ENCODE measurements at places on chromosomes 12 and 14.

GRCh38 chr12:108317308-108318234 lies 21.5 kb downstream of the CMKLR1 start:
- DNase-seq: no peak

- DNase-seq: no peak
Measured at GRCh38 chr12:66048835-66049537, 81.6 kb downstream of the LLPH start.

- DNase-seq: no peak
Measured at GRCh38 chr14:77485256-77485655, 13.4 kb downstream of the ISM2 start.

- no peak for DNase-seq
Measured at GRCh38 chr14:55781046-55781445, 201.0 kb downstream of the KTN1 start.

DNA sequence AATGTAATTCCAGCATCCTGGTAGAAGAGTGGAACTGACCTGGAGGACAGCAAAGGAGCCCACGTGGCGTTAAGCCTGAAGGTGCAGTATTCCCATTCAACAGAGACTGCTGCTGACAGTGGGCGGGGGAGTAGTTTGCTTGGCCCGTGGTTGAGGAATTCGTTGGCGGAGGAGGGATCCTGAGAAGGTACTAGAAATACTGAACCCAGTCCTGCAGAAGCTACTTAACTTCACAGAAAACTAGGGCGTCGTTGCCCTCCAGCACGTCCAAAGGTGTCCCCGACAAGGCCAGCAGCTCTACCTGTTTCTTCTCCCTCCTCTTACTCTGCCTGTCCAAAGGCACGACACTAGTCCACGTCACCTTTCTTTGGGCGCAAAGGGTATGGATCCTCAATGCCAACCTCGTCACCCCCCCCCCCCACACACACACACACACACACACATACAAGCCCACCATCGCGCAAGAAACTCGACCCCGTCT lies 303 bp downstream of the PUS7L start:
- no peak for DNase-seq

DNA sequence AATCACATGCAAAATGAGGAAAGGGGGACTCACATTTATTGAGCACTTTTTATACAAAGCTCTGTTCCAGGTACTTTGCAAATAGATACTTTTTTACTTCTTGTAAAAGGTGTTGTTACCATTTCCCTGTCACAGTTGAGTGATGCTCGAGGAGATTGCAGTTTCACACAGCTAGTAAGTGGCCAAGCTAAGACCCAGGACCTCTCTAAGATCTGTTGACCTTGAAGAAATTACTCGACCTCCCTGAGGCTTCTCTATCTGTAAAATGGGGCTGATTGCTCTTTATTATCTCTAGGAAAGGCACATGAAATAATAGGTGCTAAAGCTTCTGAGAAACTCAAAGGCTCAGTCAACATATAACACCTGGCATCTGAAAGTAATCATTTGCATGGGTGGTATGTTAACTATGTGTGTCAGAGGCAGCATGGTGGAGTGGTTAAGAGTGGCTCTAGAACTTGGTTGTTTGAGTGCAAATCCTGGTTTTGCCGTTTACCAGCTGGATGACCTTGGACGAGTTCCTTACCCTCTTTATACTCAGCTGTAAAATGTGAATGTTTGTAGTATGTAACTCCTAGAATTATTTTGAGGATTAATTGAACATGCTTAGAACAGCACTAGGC lies 41.5 kb downstream of the IFT81 start:
- DNase-seq: no peak

GRCh38 chr14:42173206-42173605 lies 566.5 kb downstream of the LRFN5 start:
- DNase-seq: no peak

- no peak for DNase-seq
Measured at GRCh38 chr14:103716091-103716801, 636 bp downstream of the ZFYVE21 start.

GRCh38 chr12:38638401-38638800 lies 267.0 kb downstream of the CPNE8 start:
- DNase-seq: no peak

- no peak for DNase-seq
Measured at GRCh38 chr12:12483438-12483837, 79.2 kb downstream of the DUSP16 start.

DNA sequence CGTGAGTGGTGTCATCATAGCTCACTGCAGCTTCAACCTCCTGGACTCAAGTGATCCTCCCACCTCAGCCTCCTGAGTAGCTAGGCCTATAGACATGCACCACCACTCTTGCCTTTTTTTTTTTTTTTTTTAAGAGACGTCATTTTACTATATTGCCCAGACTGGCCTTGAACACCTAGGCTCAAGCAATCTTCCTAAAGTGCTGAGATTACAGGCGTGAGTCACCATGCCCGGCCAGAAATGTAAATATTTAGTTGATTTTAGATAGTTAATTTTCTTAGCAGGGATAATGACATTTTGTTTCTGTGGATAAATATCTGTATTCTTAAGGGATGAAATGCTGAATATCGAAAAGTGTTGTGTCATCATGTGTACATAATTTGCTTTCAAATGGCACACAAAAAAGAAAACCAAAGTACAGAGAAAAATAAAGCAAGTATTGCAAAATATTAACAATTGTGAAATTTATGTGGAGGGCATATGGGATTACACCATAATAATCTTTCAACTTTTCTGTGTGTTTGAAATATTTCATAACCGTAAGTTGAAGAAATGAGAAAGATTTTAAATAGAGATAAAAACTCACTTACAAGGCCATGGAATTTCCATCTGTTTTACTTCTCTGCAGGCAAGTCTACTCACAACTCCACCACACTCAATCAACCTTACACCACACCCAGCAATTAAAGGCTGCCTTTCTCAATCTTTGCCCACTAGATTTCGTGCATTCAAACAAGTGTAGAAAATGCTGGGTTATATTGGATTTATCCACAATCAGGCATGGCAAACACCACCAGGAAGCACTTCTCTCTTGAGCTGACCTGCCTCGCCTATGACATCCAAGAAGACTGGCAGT lies 93.7 kb downstream of the SPTSSA start:
- DNase-seq: no peak

DNA sequence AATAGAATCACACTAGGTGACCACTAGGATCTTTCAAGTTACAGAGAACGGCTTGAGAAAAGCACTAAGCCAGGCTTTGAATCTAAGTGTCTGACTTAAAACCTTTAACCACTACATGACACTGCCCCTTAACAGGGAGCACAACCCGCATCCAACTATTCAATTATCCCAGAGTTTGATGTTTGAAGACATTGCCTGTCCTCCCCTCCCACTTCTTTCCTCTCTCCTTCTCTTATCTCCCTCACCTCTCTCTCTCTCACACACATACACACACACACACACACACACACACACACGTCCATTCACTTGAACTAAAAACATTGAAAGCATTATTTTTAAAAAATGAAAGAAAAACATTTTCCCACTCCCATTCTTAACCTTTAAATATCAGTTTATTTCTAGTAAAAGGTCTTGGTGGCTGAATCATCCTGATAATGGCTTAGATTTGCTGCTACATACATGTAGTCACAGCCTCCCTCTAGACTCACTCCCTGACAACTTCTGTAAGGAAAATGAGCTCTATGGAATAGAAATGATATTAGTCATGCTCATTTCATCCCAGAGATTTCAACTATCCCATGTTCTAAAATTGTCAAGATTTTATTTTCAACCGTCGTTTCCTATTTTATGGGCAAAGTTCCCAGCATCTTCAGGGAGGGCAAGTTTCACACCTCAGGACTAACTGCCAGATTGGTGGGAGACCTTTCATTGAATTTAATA lies 53.5 kb upstream of the RAP1B start:
- DNase-seq: no peak

DNA sequence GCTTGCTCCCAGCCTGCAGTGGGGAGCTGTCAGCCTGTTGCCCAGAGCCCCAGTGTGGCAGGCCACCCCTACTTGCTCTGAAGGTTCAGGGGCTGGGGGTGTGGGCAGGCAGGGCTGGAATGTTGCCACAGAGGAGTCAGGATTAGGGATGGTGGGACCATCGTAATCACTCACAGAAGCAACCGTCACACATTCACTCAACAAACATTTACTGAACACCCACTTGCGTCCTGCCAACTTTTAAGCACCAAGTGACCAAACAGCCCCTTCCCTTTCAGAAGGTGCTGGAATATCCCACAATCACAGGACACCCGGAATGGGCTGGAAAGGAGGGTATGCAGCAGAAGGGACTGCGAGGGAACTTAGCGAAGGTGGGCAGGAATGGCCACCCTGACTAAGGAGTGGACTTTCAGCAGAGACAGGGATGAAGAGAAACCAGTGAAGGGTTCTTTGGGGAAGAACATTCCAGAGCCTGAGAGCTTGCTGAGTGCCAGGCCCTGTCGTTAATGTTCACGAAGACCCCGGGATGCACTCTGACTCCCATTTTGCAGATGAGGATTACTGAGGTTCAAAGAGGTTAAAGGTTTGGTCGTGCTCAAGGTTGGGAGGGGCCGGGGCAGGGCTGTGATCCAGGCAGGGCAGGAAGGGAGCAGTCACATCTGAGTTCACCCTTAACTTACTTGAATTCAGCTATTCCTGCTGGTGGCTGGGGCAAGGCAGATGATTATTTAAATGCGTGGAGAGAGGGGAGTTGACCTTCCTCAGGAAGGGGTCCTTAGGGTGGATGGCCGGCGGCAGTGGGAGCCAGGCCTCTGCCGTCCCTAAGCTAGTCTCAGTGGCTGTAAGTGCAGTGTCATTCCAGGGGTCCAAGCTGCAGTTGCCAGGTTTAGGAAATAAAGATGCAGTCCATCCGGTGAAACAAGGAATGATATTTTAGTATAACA lies 2.3 kb upstream of the ZBTB42 start:
- no peak for DNase-seq

- no peak for DNase-seq
Measured at GRCh38 chr12:27193854-27194544, 50.1 kb upstream of the STK38L start.

DNA sequence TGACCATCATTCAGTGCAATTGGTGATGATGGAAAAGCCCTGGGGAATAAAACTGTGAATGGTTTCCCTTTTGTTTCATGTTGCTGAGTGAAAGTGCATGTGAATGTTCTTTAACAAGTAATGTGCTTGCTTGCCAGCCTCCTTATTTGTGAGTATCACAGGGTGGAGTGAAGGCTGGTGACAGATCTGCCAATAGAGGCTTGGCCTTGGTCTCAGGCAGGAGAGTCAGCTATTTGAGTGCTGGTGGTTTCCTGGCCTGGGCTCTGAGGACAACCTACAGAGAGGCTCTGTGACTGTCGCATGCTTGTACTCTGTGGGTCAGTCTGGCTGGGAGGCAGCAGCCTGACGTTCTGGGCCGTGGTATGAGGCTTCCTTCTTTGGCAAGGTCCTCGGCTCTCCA lies 20.7 kb downstream of the KRT85 start:
- DNase-seq: peak; percentile 54

GRCh38 chr14:66121859-66122258 lies 364.3 kb upstream of the CCDC196 start:
- DNase-seq: no peak

DNA sequence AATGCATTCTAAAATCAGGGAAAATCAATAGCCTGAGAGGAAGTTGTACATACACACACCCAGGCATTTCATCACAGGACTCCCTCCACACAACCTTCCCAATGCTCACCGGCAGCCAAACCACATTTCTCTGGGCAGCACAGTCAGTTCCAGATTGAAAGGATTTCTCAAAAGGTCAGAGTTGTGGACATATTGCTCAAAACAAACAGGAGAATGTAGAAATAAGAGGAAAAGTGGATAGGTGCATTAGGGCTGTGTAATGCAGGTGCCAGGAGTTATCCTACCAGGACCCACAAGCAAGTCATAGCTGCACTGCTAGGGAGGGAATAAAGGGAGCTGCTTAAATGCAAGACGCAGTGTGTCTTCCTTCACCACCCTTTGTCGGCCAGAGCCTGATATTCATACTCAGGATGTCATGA lies 62.9 kb downstream of the GCH1 start:
- no peak for DNase-seq

GRCh38 chr14:72510566-72510965 lies 383.3 kb downstream of the DPF3 start:
- DNase-seq: no peak

DNA sequence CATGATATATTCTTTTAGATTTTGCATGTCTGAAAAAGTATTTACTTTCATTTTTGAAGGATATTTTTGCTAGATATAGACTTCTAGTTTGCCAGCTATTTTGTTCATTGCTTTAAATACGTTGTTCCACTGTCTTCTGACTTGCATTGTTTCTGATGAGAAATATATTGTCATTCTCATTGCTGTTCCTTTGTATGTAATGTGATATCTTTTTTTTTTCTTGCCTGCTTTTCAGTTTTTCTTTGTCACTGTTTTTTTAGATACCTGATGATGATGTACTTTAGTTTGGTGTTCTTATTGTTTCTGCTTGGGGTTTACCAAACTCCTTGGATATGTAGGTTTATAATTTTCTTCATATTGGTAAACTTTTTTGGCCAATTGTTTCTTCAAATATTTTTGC lies 107.9 kb downstream of the SNAPC1 start:
- DNase-seq: no peak

GRCh38 chr14:67680121-67680602 lies 5.7 kb upstream of the VTI1B start:
- no peak for DNase-seq

DNA sequence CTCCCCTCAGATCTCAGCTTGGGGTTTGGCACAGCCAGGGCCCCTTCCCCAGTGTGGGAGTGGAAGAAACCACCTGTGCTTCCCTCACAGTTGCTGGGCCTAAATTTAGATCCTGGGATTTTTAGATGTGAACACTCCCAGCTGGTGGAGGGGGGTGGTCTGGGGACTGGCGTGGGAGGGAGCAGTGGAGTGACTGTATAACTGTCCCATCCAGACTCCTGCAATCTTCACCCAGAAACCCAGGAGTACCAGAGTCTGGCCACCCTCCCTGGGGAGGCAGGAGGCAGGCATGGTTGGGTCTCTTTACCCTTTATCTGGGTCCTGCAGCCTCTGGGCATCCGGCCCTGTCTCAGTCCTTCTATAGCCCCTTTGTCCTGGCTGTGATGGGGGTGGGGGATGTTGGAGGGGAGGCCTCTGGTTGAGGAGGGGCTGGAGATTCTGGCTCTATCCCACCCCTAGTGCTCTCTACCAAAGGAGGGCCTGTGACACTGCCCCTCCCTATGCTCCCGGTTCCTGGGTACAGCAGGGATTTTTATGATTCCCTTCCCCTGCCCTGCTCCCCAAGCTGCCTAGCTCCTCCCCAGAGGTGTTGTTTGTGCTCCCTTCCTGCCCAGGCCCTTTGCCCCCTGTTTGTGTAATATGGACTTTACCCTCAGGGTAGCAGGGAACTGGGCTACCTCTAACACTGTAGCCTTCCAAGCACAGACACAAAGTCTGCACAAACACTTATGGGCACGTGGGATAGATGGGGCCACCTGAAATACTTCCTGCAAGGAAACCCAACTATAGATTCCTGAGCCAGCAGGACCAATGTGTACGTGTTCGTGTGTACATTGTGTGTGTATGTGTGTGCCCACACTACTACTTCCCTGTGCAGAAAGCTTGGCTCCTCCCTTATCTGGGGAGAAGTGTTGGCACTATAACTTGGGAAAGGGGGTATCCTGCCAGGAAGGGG lies 1.7 kb downstream of the ERBB3 start:
- DNase-seq: peak; percentile 20

GRCh38 chr12:65930114-65930828 lies 106.0 kb downstream of the HMGA2 start:
- no peak for DNase-seq

GRCh38 chr14:53947452-53948204 lies 9.0 kb downstream of the BMP4 start:
- DNase-seq: peak; percentile 29

- no peak for DNase-seq
Measured at GRCh38 chr14:53260286-53260685, 107.2 kb upstream of the DDHD1 start.

- no peak for DNase-seq
Measured at GRCh38 chr12:34348836-34349672, 326.8 kb downstream of the ALG10 start.

- DNase-seq: no peak
Measured at GRCh38 chr14:77864580-77864979, 64.7 kb downstream of the ADCK1 start.
